Naive B cell (primary cell): ENCODE measurements at places on chromosomes 11 and 22.

DNA sequence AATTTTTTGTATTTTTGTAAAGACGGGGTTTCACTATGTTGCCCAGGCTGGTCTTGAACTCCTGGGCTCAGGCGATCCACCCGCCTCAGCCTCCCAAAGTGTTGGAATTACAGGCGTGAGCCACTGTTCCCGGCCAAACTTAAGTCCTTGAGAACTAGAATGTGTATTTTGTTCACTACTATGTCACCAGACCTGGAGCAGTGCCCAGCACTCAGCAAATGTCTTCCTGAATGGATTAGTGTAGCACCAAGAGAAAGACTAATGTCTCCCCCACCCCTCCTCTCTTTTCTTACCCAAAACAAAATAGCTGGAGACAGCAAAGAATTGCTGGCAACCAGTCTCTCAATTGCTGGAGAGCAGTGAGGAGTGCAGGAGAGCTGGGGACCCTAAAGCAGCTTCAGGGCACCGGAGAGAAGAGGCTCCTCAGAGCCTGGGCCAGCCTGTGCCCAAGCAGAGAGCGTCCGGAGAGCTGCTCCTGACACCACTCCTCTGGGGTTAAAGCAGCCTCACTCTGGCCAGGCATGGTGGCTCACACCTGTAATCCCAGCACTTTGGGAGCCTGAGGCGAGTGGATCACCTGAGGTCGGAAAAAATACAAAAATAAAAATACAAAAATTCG is 14.9 kb downstream of the SLC25A18 start:
- DNase-seq, result no peak

DNA sequence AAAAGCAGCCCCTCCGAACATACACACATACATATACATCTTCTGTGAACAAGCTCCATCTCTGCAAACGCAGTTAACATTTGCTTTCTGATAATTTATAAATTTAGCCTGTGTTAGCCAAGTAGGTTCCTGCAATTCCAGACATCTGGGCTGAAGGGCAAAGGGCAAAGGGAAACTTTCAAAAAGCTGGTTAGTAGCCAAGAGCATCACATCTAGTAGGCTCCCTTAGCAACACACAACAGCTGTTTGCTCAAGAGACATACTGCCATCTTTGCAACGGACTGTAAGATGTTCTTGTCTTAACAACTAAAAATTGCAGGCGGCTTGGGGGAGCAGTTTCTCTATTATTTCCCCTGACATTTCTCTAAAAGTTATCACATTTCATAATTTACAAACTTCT is 134.9 kb downstream of the RBFOX2 start:
- DNase-seq, result no peak

- no peak for DNase-seq
Observed at GRCh38 chr22:37765498-37765897, 42.2 kb upstream of the GCAT start.

- DNase-seq, result no peak
Observed at GRCh38 chr11:9660886-9661285, 3.0 kb upstream of the SWAP70 start.

DNA sequence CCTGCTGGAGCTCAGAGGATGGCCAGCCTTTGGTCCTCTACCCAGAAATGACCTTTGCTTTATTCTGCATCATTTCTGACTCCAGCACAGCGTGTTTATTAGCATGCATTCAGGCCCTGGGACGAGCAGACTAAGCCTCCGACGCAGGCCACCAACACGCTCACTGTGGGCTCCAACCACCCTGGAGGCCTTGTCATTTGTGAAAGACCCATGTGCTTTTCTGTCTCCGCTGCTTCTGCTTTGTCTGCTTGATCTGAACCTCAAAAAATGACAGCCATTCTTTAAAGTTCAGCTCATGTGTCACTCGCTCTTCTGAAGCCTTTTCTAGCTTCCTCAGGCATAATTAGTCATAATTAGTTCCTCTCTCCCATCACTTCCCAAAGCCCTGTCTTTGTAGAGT is 109.1 kb upstream of the TIMP3 start:
- DNase-seq, result no peak

DNA sequence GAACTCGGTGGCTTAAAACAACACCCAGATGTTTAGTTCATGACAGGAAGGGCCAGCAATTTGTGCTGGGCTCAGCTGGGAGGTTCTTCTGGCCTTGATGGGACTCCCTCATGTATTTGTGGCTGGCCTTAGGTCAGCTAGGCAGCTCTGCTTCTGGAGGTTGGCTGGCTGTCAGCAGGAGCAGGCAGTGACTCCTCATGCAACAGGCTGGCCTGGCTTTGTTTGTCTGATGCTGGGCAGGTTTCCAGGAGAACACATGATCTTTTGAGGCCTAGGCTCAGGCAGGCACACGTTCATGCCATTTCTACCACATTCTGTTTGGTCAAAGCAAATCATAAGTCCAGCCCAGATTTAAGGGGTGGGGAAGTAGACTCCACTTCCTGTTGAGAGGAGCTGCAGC is 571.2 kb downstream of the TBC1D22A start:
- no peak for DNase-seq

DNA sequence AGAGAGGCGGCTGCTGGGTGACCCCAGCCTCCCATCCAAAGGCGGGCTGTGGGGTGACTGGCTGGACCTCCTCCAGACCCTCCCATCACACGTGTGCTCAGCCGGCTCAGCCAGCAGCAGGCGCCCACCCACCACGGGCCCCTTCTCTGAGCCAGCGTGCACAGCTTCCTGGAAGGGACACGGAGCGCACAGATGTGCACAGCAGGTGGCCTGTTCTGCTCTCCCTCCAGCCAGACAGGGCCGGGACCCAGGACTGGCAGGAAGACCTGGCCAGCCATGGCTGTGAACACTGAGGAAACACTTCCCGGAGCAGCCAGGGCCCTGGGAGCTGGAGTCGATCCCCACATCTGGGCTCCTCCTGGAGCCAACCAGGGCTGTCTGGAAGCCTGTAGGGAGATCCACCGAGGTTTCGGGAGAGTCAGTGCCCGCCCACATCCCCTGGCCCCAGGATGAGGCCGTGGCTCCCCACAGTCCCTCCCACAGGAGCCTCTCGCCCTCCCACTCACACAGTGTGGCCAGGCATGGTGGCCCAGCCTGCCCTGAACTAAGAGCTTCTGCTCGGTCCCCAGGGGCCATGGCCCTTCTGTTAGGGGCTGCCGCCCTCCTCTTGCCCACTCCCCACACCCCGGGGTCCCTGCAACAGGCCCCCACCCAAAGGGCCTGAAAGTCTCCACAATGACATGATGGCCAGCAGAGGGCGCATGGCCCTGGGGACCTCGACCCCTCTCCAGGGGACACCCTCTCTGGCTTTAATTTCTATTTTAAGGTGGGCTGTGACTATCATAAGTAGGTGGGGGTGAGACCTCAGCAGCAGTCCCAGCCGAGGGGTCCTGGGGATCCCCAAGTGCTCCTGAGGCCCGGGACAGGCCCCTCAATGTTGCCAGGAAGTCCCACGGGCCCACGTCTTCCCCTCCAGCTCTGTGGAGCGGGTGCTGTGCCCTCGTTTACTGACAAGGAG is 90.6 kb upstream of the FGF3 start:
- no peak for DNase-seq

DNA sequence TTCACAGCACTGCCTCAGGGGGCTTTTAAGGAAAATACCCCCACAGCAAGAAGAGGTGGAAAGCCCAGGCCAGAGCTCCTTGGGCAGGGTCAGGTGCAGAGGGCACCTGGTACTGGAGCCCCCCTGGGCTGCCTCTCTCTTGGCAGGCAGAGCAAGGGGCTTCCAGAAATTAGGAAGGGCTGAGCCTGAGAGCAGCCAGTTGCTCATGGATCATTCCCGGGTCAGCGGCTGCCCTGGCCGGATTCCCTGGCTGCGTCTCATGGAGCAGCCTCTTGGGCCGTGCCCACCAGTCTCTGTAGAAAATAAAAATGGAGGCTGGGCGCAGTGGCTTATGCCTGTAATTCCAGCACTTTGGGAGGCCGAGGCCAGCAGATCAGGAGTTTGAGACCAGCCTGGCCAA is 10.3 kb upstream of the OMP start:
- DNase-seq, result no peak

DNA sequence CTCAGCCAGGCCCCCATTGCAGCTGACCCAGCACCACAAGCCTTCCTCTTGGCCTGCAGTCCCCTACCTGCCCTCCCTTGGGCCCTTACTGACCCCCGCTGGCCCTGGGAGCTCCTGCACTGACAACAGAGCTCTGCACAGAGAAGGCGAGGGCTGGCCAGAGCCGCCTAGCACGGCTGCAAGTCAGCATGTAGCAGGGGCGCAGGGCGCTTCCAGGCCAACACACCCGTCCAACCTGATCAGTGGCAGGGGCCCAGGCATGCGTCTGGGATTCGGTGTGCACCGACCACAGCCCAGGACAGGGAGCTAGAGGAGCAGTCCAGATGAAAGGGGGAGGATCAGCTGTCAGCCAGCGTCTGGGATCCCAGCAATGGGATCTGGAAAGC is 7.6 kb downstream of the WNT7B start:
- no peak for DNase-seq

DNA sequence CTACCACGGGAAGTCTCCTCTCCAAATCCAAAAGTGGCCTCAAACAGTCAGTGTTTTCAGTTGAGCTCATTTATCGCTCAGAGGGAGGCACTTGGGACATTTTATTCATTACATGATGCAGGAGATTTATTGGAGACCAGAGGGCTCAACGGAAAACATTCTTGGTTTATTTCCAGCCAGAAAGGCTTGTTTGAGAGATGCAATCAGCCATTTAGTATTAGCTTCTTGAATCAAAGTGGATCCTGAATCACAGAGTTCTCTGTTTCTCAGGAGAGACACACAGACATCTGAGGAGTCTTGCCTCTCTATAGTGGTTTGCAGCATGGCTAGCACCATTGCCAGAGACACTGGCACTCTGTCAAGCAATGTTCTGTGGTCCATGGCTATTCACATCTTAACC is 31.5 kb downstream of the CD44 start:
- DNase-seq, result no peak

GRCh38 chr11:119538753-119539152 is 115.8 kb upstream of the THY1 start:
- DNase-seq, result no peak

- no peak for DNase-seq
Observed at GRCh38 chr11:3143136-3143880, 21.8 kb downstream of the OSBPL5 start.

GRCh38 chr11:70440206-70440605 is 41.9 kb downstream of the CTTN start:
- DNase-seq, result no peak

DNA sequence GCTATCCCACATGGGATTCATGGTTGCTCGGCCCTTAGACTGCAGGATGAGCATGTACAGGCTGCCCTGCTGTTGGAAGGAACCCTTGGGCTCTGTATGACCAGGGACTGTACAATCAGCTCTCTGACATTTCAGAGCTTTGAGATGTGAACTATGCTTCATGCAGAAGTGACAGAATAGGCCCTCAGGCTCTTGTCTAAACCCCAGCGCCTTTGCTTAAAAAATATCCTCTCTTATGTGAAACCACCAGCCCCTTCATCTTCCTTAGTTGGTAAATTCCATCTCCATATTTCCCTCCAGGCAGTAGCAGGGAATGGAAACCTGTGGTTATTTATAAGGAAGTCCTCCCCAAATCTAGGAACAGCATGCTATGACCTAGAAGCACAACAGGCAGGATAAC is 78.9 kb upstream of the PLET1 start:
- no peak for DNase-seq

DNA sequence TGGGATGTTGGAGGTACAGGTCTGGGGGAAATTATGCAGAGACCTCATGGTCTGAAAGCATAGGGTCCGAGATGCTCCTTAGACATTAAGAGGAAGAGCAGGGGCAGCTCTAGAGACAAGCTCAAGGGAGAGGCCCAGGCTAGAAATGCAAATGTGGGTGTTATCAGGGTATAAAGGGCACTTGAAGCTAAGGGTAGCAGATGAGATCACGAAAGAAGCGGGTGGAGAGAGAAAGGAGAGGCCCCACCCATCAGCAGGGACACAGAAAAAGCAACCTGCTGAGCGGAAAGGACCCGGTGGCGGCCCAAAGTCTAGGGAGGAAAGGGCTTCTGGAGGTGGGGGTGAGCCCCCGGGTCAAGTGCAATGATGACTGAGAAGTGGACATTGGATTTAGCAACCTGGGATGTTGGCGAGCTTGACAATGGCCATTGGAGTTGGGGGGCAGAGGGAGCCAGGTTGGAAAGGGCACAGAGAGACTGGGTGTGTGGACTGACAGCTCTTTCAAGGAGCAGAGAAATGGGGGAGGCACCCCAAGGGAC is 8.9 kb downstream of the TMPRSS6 start:
- no peak for DNase-seq

GRCh38 chr11:35144806-35145205 is 5.8 kb downstream of the CD44 start:
- no peak for DNase-seq

GRCh38 chr11:131408025-131408640 is 37.7 kb downstream of the NTM start:
- DNase-seq, result no peak

DNA sequence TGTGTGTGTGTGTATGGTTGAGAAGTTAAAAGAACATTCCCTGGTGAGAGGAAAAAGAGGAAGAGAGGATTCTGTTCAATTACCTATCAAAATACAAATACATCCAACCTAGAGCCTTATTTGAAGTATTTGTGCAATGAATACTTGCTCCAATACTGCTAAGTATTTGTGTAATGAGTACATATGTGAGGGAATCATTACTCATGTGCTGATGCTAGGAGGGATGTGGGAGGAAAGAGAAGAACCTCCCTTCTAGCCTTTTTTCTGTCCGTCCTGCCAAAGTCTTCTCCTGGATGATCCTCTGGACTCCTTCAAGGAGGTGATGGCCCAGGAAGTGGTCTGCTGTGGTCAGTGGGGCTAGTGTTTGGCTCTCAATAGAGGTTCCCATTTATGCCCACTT is 36.0 kb upstream of the ACCSL start:
- DNase-seq, result no peak

GRCh38 chr11:70468256-70469195 is 70.2 kb downstream of the CTTN start:
- no peak for DNase-seq

GRCh38 chr11:126392633-126393013 is 37.1 kb downstream of the ST3GAL4 start:
- no peak for DNase-seq

DNA sequence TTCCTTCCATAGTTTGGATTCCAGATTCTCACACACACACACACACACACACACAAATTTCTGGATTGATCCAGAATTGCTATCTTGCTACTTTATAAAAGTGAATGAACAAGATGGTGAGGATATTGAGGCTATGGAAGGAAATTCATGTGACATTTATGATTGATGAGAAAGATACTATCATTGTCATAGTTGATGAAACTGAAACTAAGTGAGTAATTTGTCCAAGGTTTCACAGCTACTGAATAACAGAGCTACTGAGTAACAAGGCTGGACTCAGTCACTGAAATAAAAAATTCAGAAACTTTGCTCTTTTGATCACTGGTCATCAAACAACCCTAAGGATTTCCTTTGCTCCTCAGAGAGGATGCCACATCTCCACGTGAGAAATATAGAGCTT is 16.2 kb downstream of the OR5D16 start:
- no peak for DNase-seq

- no peak for DNase-seq
Observed at GRCh38 chr11:102924851-102925380, 30.6 kb downstream of the MMP13 start.

GRCh38 chr11:45468267-45468856 is 182.2 kb upstream of the SYT13 start:
- DNase-seq, result no peak
